ENCODE measurements at places on chromosomes 1 and 21. TPM values are rescaled to one million over a fixed set of nuclear protein-coding genes. Genes with fewer than 3 reads are reported as not detected.

SV2A gene
- 0.86 TPM for total RNA-seq

DNA sequence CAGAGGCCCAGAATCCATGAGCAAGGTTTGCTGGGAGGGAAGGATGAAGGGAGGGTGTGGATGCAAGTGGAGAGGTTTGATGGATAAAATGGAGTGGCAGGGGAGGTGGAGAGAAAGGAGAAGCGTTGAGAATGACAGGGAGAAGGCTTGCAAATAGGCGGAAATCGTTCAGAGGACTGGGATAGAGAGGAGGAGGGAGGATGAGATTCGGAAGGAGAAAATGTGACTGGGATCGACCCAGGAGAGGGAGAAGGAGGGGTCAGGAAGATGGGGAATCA lies 376 bp downstream of the AVPR1B start:
- no peak for DNase-seq

BRDT gene
- total RNA-seq = not detected

DNA sequence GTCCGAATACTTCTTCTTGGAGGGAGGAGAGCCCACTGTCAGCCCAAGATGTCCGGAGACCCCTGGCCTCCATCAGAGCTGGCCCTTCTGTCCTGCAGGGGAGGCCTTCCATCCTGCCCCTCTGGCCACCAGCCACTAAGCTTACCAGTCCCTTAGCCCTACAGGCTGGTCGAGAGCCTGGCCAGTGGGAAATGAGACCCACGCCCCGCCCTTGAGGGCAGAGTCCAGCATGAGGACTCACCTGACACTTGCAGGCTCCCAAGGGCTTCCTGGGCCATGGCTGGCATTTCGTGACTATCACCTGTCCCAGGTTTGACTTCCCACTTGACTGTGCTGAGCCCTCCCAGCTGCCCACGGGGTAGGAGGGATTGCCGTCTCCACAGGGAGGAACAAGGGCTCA lies 361.8 kb upstream of the VAMP3 start:
- DNase-seq = no peak

DNA sequence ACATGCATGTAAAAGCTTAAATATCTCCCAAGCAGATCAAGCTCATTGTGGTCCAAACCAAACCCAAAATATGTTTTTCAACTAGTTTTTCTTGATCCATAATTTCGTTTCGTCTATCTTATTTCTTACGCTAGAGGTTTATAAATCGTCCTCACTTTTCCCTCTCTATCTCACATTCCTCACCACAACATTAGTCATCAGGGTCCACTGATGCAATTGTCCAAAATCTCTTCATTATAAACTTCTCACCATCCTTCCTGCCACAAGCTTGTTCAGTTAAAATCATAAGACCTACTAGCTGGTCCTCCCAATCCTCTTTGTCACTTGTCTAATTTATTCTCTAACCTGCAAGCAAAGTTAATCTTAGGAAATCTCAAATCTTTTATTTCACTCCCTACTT lies 173.0 kb upstream of the PALMD start:
- DNase-seq = no peak

ATPAF1 gene
- 34.9 TPM for total RNA-seq

SMCP gene
- not detected for total RNA-seq

DNA sequence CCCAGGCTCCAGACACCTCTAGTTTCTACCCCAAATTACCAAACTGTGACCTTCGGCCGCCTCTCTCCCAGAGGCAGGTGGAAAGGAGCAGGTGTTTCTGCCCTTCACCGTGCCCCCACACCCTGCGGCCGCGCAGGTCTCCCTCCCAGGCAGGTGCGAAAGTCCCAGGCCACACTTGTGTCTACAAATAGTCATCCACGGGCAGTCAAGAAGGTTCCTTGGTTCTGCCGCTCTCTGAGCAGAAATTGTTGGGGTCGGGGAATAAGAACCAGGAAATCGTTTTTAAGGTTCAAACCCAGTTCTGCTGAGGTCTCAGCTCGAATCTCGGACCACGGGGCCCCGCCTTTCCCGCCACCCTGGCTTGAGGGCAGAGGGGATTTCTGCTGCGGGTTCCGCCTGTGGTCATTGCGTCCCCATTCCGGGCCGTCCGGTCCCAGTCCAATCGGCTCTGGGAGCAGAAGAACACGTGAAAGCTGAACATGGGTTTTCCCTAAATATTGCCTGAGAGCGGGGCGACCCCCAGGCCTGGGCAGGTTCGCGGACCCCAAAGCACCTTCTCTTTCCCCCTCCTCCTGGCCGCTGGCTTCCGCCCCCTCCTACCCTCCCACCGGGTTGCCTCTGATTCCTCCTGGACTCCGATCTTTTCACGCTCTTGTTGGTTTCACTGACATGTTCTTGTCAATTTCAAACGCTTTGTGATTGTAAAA lies 1.2 kb upstream of the ATF3 start:
- peak; percentile 57 for DNase-seq

LY9 gene
- 1.8 TPM for total RNA-seq

- DNase-seq = no peak
Observed at GRCh38 chr1:184929711-184930202, 44.6 kb downstream of the NIBAN1 start.

DNA sequence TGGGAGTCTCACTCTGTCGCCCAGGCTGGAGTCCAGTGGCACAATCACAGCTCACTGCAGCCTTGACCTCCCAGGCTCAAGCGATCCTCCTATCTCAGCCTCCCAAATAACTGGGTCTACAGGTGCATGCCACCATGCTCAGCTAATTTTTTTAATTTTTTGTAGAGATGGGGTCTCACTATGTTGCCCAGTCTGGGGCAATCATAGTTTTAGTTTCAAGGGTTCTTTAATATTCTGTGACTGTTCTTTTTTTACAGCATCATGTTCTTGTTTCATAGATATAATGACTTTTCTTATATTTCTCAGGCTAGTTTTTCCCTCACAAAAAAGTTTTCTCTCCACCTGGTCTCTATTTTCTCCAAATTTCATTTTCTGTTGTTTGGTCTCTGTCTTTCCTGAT lies 25.4 kb upstream of the SMYD2 start:
- no peak for DNase-seq

KIFAP3 gene
- 21.4 TPM for total RNA-seq

DNA sequence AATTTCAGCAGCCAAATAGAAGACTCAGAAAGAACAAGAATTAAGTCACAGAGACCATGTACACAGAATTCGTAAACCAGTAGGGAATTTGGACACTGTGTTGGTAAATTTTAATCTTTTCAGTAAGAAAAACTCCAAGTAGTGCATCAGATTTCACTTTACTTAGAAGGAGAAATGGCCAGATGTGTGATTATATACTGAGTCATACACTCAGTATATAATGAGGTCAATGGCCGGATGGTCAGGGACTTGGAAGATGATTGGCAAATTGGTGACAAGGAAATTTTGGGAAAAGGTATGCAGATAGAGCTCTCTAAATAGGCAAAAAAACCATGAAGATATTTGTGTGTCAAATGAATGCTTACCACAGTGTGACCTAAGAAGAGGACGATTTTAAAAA lies 399.8 kb upstream of the LRRC7 start:
- no peak for DNase-seq

BPNT1 gene
- 23.5 TPM for total RNA-seq

DNA sequence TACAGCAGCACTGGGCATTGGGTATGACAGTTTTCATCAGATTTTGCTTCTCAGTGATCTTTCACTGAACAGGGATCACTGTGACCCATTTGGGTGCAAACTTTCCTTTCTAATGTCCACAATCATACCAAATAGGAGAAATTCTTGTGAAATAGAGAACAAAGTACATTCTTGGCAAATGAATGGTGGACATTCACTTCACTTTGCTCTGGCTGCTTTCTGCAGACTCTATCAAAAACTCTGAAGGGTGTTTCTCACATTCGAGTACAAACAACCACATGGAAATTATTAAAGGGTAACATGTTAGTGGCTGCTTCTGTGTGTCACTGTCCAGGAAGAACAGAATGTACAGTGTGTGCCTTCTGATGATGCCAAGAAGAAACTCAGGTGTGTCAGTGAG lies 61.9 kb upstream of the ADAM30 start:
- DNase-seq = no peak

- DNase-seq = no peak
Observed at GRCh38 chr1:168386492-168386891, 105.8 kb downstream of the TBX19 start.

DNA sequence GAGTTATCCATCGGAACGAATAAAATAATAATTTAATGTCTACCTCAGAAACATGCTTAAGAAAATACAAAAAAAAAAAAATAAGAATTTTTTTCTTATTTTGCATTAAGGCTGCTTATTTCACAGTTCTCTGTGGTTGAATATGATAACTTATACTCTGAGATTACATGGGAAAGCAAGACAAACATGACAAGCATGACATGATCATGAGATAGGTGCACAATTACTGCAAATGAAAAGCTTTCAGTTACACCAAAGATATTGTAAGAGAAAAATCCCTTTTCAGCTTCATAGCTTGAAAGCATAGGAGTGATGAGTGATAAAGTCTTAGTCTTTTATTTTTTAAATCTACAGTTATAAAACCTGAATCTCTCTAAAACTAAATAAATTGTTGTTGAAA lies 154.1 kb downstream of the BRINP3 start:
- DNase-seq = no peak

All from lower lobe of right lung (tissue), 2 donors.